Right forelimb (tissue), 1 donor: ENCODE measurements at places on chromosomes 12 and 14.
A peak's percentile ranks its signal among the peaks of the same experiment; 100 is the strongest.

DNA sequence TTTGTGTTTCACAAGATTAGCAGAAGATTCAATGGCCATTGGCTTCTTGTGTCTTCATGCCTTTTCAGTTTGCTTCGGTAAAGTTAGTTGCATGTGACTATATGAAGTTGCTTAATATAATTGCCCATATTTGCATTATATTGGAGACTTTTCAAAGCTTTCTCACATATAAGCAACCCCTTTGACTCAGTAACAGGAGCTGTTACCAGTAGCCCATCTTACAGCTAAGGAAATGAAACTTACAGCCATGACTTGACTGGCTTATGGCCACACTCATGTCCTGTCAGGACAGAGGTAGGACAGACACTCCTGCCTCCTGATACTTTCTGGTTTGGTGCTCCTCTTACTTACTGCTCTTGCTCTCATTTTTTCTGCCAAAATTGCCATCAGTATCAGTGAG is 1082.1 kb downstream of the BCL11B start:
- DNase-seq = no peak

- peak; percentile 30 for DNase-seq
Observed at GRCh38 chr14:100783630-100784370, 42.1 kb upstream of the MEG3 start.

DNA sequence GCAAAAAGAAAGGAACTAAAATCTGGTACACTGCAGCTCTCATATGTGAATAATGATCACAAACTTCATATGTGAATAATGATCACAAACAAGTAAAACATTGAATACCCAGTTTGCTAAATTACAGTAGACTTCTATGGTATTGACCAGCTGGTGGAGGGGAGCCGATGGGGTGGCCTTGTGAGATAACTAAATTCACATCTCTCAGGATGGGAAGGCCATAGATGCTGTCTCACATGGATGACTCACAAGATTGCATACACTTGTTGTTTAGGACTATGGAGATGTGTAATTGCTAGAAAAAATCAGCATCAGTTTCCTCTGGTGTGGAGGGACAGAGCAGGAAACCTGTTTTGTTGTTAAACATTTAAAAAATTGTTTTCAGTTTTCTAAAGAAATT is 49.2 kb downstream of the ACACB start:
- no peak for DNase-seq

DNA sequence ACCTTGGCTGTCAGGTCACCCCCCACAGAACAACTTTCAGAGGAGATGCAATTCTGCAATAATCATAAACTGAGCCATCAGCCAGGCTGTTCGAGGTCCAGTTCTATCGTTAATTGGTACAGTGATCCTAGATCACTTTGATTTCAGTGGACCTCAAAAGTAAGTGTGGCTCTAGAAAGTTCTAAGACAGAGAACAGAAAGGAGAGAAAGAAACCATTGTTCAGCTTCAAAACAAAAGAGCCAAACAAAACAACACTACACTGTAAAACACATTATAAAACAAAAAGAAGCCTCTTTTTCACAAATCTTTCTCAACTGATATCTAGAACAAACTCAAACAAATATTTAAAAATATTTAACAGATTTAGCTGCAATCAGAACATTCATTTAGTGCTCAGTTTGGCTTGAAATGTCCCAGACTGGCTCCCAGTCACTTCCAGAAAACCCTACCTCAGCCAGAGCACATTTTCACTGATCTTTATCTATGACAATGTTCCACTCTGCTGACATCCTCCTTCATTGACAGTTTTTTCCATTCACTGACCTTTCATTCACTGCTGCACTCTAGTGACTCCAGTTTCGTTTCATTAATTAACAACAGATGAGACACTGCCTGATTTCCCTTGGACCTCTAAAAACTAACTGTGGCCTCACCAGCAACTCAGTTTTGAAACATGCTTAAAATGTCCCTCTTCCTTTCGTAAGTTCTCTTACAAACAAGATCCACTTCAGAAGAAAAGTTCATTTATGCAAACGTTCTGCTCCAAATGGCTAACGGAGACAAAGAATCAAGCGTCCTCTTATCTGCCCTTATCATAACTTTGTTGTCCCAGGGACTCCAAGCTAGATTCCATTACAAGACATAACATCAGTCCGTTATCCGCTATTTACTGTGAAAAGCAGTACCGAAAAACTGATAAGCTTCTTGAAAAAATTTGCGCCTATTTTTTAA is 56.8 kb downstream of the DUSP16 start:
- DNase-seq = no peak

GRCh38 chr14:77554816-77555599 is 56.4 kb upstream of the ISM2 start:
- DNase-seq = no peak

GRCh38 chr12:119681728-119682638 is 14.1 kb downstream of the PRKAB1 start:
- DNase-seq = no peak

GRCh38 chr14:61154641-61155040 is 126.5 kb downstream of the TMEM30B start:
- no peak for DNase-seq

GRCh38 chr14:56202256-56202655 is 84.0 kb downstream of the PELI2 start:
- DNase-seq = no peak

- no peak for DNase-seq
Observed at GRCh38 chr14:104252256-104253215, 114.1 kb downstream of the KIF26A start.

GRCh38 chr14:66119606-66120231 is 366.5 kb upstream of the CCDC196 start:
- DNase-seq = no peak
